Activated CD4-positive, CD25-positive, alpha-beta regulatory T cell treated with anti-CD3 and anti-CD28 coated beads, Interleukin-2, amount 50 U/mL, for 24 hours (primary cell): ENCODE measurements at places on chromosomes 5 and 9.

DNA sequence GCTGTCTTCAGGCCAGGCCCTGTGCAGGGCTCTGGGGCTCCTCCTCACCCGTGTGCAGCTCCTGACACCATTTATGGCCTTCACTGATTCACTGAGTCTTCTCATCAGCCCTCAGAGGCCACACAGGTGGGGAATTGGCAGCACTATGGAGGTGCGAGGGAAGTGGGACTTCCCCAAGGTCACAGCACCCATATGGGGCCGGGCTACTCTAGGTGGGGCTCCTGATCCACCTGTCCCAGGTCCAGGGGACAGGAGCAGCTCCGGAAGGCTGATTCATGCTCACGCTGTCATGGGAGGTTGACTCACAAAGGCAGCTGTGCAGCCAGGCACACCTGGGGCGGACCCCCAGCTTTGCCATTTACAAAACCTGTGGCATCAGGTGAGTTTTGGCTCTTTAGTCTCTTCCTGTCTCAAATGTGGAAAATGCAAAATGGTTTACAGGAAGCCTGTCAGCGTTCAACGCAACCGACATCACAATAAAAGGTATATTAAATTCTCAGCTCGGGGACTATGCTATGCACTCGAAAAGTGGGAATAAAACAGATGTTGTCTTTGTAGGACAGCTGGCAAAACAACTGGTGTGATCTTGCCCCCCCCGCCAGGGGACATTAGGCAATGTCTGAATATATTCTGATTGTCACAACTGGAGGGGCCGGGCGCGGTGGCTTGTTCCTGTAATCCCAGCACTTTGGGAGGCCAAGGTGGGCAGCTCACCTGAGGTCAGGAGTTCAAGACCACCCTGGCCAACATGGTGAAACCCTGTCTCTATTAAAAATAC is 15.0 kb downstream of the NAIF1 start:
- no peak for ATAC-seq

DNA sequence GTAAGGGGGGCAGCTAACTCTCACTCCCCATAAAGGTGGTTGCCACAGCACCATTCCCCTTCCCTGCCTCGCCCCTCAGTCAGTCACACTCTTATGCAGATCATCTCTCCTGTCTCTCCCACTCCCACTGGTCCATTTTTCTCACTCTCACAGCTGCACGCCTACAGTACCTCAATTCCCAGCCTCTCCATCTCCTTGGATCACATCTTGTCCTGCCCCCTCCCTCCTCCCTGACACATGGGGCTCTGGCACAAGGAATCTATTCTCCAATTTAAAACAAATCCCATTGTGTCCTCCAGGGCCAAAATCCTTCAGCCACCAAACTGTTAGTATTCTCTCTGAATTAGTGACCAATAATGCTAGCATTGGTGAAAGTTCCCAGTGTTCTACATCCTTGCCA is 114.4 kb downstream of the AUH start:
- no peak for ATAC-seq

DNA sequence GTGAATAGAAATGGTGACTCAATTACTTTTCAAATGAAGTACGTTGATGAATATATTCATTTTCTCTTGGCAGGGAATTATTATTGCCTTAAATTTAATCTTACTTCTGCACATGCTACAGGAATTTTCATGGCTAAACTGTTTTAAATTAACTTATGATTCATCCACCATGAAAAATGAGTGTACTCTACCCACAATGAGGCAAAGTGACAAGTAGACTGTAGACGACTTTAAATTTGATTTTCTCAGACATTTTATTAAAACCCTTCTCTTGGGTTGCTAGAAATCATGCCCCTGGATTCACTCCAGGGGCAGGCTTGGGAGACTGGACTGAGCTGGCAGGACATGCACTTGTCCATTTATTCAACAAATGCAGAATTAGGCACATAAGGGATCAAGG is 23.5 kb upstream of the ERAP2 start:
- ATAC-seq = no peak

GRCh38 chr5:38783011-38783561 is 62.7 kb upstream of the OSMR start:
- no peak for ATAC-seq

- ATAC-seq = no peak
Measured at GRCh38 chr5:26329562-26330189, 708.7 kb downstream of the CDH9 start.

DNA sequence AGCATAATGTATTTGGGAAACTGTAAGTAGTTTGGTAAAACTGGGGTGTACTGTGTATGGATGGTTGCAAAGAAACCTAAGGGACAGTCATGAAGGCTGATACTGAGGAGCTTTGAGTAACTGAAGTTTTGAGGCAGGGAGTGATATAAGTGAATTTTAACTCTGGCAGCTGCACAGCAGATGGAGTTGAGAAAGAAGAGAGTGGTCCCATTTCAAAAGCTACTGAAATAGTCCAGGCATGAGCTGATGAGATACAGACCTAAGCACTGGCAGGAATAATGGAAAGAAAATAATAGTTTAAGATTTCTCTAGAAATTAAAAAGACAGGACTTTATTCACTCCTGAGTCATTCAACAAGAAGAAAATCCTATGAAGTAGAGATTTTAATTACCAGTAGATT is 232.0 kb downstream of the CHSY3 start:
- ATAC-seq = no peak

DNA sequence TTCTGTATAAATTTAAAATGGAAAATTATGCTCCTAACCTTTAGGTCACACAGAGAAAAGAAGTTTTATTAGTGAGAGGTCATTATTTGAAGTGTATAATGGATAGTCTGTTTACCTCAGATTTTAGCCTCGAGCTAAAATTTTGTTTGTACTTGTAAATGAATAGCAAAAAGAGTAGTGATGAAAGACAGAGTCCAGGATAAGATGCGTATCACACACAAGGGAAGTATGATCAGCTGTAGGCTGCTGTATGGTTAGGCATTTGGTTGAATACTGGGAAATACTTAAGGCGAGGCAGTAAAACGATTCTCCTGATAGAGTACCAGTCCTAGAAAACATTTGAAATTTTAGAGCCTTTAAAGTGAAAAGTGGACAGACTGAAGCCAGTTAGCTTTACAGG is 92.7 kb downstream of the FBXL7 start:
- ATAC-seq = no peak

DNA sequence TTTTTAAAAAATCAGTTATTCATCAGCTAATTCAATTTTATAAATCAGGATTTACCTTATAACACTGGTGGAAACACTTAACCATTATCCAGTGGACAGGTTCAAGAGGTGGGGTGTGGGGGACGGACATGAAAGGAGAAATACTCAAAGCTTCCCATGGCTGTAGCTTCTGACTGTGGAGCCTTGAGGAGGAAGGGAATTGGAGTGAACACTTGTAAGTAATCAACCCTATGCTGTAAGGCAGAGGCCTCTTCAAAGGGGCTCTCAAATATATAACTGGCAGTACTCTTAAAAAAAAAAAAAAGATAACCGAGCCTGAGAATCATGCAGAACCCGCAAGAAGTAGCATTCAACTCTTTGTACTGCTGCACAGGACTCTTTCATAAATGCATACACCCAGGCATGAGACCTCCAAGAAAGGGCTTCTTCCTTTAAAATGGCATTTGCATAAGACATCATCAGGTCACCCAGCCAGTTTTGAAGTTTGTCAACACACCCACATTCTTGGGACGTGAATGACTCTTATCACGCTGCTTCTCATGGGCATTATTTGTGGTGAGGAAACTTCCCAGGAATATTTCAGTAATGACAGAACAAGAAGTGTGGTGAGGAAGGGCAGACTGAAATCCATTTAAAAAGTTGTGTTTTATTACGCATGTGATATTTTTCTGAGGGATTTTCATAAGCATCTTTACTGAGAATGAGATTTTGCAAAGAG is 8.1 kb downstream of the OSMR start:
- ATAC-seq = no peak

GRCh38 chr5:50710838-50711237 is 44.4 kb downstream of the PARP8 start:
- ATAC-seq = no peak

DNA sequence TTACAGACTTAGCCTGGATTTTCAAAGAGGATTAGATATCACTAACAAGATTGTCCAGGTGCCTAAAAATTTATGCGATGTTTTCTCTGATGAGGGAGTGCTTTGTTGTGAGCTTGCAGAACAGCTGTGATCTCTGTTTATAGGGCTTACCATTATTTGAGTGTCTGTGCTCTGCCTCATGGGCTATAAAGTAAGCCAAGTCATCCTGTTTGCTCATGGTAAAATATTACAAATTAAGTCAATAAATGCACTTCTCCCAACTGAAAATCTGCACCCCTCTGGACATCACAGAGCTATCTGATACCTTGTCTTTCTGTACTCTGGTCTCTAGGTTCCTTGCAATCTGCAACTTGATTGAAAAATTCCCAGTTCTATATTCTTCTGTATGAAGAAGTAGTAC is 293.4 kb upstream of the ACTBL2 start:
- ATAC-seq = no peak

GRCh38 chr9:10773136-10773535 is 160.3 kb upstream of the PTPRD start:
- no peak for ATAC-seq

DNA sequence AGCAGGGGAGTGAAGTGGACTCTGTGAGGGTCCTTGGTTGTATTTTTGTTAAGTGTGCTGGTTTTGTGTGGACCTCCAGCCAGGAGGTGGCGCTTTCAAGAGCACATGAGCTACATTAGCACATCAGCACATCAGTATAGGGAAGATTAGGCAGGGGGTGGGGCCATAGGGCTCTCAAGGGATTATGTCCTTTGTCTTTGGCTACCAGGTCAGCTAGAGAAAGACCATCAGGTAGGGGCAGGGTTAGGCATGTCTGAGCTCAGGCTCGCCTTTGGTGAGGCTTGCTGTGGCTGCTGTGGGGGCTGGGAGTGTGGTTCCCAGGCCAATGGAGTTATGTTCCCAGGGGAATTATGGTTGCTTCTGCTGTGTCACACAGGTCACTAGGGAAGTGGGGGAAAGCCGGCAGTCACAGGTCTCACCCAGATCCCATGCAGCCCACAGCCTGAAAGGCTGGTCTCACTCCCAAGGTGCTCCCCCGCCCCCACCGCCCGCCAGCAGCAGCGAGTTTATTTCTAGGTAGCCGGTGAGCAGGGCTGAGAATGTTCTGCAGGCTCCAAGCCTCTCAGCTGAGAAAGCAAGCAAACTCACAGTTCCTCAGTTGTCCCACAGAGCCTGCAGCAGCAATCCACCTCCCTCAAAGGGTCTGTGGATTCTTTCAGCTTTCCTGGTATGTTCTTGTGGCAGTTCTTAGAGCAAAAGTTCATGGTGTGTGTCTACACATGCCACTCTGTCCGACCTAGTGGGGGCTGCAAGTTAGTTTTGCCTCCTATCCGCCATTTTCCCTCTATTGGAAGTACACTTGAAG is 13.7 kb downstream of the OR1J1 start:
- ATAC-seq = no peak

- ATAC-seq = no peak
Measured at GRCh38 chr9:9924376-9924775, 688.4 kb downstream of the PTPRD start.

DNA sequence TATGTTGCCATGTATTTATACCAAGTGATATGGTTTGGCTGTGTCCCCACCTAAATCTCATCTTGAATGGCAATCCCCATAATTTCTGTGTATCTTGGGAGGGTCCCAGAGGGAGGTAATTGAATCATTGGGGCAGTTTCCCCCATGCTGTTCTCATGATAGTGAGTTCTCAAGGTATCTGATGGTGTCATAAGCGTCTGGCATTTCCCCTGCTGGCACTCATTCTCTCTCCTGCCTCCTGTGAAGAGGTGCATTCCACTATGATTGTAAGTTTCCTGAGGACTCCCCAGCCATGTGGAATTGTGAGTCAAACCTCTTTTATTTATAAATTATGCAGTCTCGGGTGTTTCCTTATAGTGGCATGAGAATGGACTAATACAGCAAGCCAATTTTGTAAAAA is 140.8 kb upstream of the ADAMTSL1 start:
- no peak for ATAC-seq

- no peak for ATAC-seq
Measured at GRCh38 chr9:109811876-109812275, 31.9 kb downstream of the PALM2AKAP2 start.

DNA sequence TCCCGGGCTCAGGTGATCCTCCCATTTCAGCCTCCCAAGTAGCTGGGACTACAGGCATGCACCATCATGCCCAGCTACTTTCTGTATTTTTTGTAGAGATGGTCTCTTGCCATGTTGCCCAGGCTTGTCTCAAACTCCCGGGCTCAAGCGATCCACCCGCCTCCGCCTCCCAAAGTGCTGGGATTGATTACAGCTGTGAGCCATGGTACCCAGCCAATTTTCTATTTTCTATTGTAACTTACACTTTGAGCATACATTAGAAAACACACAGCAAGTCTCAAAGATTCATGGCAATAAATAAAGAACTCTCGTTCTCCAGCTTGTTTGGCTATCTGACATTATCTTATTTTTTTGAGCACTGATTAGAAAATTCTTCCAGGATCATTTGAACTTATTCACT is 228.7 kb downstream of the ADAMTS6 start:
- ATAC-seq = no peak

DNA sequence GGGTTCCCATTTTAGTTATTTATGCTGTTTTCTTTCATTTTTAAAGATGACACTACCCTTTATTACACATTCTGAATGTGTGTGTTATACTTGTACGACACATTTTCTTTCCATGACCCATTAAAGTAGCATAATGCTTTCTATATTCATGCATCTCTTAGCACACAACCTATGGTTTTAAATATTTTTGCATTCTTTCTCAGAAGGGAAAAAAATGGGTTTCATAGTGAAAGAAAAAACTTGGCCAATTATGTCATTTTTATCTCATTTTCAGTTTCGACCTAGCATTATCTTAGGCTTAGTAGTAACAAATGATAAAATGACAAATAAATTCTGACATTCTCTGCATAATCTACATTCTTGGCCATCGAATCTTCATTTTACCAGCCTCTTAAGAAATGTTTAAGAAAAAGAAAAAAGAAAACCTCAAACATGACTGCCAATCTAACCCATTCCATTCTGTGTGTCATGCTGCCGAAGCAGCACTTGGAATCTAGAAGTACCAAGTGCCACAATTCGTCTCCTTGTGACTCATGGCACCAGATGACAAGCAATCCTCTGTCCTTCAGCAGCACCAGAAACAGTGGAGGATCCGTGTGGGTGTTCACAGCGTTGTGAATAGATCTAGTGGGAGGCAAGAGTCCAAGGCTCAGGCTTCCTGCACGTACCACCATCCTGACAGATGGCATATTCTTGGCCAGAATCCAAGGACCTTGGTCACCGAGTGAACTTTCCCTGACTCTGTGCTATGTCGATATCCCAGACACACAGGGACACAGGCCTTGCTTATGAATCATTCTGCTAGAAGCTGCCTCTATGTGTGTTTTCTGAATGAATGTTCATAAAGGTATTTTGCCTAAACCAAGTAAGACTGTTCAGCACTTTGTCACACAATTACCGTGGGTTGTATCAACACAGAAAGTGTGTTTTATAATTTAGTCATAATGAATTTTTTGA is 502.7 kb downstream of the NR2F1-AS1 start:
- no peak for ATAC-seq

- no peak for ATAC-seq
Measured at GRCh38 chr9:120944948-120945347, 18.4 kb upstream of the TRAF1 start.

GRCh38 chr9:133839822-133840329 is 101.7 kb upstream of the SARDH start:
- ATAC-seq = no peak

GRCh38 chr5:148653836-148654781 is at the start of gene HTR4:
Gene HTR4 (minus strand): TSS chr5:148654527. CDS start chr5:148637014, 17,513 bp downstream.
- no peak for ATAC-seq
